Esophagus muscularis mucosa (tissue), 4 donors: ENCODE measurements at places on chromosomes 11 and 22.

- no peak for DNase-seq
Observed at GRCh38 chr11:130514316-130514715, 65.9 kb downstream of the ADAMTS15 start.

GRCh38 chr22:36835903-36836302, 19.1 kb upstream of the PVALB start:
- no peak for DNase-seq

- no peak for DNase-seq
Observed at GRCh38 chr11:96105944-96106343, 182.0 kb upstream of the MTMR2 start.

GRCh38 chr11:115941481-115941993, 437.3 kb upstream of the CADM1 start:
- DNase-seq: no peak

DNA sequence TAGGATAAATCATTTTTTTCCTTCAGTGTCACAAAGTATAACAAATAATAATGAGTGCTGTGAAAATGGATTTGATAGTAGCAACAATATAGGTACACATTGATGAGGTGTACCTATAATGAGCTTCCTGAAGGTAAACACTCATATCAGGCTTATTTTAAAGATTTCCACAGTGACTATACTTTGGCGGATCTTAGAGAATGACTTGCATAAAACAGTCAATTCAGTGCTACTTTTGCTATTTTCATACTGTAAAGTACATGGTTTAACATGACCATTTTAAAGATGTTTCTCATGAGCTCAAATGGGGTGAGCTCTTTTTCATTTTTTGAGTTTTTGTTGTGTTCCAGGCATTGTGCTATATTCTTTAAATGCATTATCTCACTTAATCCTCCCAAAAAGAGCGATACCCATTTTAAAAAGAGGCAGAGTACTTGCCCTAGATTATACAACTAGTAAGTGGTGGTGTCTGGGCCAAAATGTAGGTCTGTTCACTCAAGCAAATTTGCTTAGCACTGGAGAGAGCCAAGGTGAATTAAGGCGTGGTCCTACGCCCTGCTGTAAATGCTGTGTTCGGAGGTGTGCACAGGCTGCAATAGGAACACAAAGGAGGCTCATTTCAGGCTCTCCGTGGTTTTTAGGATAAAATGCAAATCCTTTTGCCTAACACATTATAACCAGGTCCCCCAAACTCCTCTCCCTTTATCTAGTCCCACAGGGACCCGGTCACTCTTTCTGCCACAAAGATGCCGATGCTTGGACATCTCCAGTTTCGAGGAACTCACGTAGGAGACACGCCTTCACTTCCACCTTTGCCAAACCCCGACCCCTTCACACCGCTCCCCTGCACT, 617 bp upstream of the ALKBH3 start:
- no peak for DNase-seq

DNA sequence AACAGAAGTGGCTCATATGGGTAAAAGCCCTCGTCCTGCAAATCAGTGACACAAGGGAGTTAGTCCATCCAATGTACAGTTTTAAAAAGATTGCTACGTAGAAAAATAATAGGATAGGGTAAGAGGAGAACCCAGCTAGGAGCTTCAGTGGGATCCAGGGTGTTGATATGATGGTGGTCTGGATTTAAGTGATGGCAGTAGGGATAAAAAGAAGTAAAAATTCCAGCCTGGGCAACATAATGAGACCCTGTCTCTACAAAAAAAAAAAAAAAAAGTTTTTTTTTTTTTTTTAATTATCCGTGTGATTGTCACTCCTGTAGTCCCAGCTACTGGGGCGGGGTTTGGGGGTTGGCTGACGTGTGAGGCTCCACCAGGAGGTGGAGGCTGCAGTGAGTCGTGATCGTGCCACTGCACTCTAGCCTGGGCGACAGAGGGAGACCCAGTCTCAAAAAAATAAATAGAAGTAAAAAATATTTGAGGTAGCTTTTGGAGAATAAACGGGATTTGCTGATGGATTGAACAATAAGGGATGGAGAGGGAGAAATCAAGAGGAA, 7.0 kb upstream of the L3MBTL2 start:
- DNase-seq: no peak

DNA sequence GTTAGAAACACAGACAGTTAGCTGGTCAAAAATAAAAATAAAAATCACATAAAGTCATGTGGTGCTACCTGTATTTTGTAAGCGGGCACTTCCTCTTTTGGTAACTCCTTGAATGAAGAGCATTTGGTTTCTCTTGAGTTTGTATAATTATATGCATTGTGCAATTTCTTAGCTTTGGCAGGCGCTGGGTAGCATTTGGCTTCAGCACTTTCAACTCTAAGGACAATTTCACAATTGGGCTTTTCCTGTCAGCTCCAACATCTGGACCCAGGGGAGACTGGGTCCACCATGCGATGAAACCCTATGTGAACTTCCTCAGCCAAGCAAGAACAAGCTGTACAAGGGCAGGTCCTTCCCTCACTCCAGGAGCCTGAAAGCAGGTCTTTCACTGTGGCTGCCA, 169.1 kb downstream of the RRAS2 start:
- peak; percentile 92 for DNase-seq

DNA sequence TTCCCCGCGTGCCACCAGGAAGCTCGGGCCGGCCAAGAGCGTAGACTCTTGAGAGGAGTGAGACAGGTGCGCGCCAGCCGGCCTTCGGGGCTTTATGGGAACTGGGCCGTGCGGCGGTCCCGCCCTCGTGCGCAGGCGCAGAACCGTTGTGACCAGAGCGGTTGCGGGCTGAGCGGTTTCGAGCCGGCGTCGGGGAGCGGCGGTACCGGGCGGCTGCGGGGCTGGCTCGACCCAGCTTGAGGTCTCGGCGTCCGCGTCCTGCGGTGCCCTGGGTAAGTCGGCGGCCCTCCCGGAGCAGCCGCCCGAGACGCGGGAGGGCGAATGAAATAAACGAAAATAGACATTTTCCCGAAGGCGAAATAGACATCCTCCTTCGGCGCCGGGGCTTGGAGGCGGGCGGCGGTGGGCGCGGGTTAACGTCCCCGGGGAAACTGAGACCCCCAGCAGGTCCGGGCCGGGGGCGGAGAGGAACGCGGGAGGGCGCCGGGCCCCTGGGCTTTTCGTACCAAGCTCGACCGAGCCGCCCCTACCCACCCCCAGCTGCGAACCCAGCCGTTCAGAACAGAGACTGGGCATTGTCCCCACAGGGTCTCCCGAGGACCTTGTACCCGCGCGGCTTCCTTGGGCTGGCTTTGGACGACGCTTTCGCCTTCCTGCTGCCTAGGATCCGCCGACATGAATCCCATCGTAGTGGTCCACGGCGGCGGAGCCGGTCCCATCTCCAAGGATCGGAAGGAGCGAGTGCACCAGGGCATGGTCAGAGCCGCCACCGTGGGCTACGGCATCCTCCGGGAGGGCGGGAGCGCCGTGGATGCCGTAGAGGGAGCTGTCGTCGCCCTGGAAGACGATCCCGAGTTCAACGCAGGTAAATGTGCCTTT, at the start of gene ASRGL1:
Gene ASRGL1 (plus strand): TSS at position 146 of the 879 bp plus-strand sequence. CDS start 530 bp downstream, at position 676.
- peak; percentile 94 for DNase-seq

DNA sequence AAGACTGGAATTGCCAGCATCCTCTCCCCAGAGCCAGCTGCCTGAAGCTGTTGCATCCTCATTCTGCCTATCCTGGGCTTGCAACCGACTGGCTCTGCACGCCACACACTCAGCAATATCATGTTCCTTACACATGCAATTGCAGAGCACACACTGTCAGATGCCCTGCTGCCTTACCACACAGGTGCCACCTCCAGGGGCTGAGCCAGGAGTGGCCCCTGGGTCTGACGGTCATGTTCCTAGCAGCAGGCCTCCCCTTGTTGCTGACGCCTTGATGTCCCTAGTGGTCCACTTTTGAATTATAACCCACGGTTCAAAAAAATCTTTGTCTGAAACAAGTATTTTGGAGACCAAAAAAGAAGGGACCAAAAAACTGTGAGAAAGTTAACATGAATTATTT, 18.5 kb upstream of the OR8B8 start:
- no peak for DNase-seq

- no peak for DNase-seq
Observed at GRCh38 chr11:72091292-72091691, 10.6 kb downstream of the LRRC51 start.

GRCh38 chr11:57327721-57328120, 3.0 kb upstream of the TNKS1BP1 start:
- no peak for DNase-seq

GRCh38 chr11:102783016-102783415, 2.6 kb upstream of the MMP10 start:
- DNase-seq: no peak

GRCh38 chr11:18987454-18988231, 48.4 kb upstream of the MRGPRX1 start:
- no peak for DNase-seq

DNA sequence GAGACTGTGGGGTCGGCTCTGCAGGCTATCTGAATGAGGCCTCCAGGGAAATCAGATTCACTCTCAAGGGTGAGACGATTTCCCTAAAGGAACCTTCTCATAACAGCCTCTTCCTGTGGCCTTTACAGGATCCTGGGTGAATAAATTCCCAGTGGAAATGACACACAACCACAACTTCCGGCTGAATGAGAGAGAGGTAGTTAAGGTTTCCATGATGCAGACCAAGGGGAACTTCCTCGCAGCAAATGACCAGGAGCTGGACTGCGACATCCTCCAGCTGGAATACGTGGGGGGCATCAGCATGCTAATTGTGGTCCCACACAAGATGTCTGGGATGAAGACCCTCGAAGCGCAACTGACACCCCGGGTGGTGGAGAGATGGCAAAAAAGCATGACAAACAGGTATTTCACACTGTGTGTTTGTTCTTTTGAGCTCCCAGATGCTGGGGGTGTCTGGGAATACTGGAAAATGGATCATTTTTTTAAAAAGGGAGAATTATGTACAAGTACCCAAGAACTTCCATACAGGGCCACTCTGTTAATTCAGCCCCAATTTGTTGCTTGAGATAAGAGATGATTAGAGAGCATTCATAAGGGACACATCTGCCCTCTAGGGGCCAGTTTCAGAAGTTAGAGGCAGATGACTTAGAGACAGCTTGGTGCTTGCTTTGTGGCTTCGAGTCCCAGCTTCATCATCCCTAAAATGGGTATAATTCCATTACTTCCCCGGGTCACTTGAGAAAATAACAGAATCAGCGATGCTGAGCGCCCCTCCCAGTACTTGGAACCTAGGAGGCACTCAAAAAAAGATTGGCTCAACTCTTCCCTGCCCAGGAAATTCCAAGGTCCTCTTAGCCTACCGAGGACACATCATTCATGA, 10.2 kb downstream of the SERPIND1 start:
- no peak for DNase-seq

- DNase-seq: no peak
Observed at GRCh38 chr11:71490731-71491390, 36.2 kb upstream of the KRTAP5-7 start.

DNA sequence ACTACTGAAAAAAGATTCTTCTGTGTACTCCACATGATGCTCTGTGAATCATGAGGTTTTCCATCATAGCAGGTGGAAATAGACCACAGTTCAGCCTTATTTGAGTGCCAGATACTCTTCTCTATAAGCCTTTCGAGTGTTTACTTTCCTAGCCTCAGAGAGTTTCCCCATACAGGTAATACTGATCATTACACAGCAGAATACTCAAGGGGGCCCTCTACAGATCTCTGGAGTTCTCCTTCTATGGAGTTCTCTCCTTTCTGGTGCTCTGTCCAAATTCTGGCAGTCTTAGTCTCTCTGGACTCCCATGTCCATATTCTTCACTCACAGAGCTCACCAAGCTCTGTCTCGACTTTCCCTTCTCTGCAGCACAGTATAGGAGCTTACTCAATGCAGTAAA, 175.7 kb upstream of the CARD18 start:
- DNase-seq: no peak

DNA sequence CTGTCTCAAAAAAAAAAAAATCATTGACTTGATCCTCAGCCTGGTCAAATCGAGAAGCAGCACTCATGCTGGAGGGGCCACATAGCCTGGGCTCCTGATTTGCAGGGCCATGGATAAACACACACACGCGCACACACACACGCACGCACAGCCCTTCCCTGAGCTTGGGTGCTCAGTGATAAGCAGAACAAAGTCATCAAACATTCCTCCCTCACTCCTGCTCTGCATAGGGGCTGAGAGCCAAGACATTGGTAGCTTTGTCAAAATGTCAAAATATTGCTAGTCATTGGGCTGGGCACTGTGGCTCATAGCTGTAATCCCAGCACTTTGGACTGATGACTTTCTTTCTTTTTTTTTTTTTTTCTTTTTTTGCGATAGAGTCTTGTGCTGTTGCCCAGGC, 34.0 kb upstream of the A4GALT start:
- DNase-seq: no peak

DNA sequence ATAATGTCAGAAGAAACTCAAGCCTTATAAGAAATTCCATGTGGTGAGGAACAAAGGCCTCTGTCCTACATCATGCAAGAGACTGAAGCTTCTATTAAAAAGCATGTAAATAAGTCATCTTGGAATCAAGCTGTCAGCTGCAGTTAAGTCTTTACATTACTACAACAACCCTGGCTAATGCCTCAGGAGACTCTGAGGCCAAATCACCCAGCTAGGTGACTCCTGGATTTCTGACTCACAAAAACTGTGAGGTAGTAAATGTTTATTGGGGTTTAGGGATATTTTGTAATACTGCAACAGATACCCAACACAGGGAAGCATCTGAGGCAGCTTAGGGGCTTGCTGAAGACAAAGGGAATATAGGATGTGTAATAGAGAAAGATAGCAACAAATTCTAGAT, 89.6 kb downstream of the C11orf87 start:
- DNase-seq: no peak

GRCh38 chr11:126267650-126268049, 1.0 kb downstream of the SRPRA start:
- DNase-seq: no peak

DNA sequence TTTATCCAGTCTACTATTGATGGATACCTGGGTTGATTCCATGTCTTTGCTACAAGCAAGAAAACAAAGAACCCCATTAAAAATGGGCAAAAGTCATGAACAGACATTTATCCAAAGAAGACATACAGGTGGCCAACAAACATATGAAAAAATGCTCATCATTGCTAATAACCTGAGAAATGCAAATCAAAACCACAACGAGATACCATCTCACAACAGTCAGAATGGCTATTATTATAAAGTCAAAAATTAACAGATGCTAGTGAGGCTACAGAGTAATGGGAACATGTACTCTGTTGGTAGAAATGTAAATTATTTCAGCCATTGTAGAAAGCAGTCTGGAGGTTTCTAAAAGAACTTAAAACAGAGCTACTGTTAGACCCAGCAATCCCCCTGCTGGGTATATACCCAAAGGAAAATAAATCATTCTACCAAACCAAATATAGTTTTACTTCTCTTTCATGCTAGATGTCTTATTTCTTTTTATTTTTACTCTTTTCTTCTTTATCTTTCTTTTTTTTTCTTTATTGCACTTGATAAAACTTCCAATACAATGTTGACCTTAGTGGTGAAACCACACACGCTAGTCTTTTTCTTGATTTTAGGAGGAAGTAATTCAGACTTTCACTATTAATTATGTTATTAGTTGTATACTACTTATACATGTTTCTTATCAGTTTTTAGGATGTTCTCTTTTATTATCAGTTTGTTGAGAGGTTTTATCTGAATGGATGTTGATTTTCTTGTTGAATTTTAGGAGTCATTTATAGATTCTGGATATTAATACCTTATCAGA, 14.3 kb downstream of the TRIM22 start:
- no peak for DNase-seq
